Activated T-helper 1 cell treated with Interleukin-2 at 50 U/mL for 16 hours (primary cell): ENCODE measurements at places on chromosomes 7 and 10.
A peak's percentile ranks its signal among the peaks of the same experiment; 100 is the strongest.

- DNase-seq = no peak
These were observed 41.0 kb upstream of the PSMG3 start for GRCh38 chr7:1610678-1611302.

GRCh38 chr7:24701261-24702235 is 55.7 kb downstream of the GSDME start:
- DNase-seq = no peak

- DNase-seq = no peak
These were observed 43.1 kb downstream of the JAZF1 start for GRCh38 chr7:28137463-28137862.

GRCh38 chr10:42753126-42753506 is 29.5 kb upstream of the BMS1 start:
- peak; percentile 45 for DNase-seq

GRCh38 chr10:44385026-44385695 is at the start of gene CXCL12:
CXCL12 (minus strand) TSS chr10:44385097; CDS start chr10:44385005, 92 bp downstream.
- DNase-seq = no peak

- DNase-seq = no peak
These were observed 136.3 kb downstream of the ADCY1 start for GRCh38 chr7:45710271-45711160.

- DNase-seq = peak; percentile 47
These were observed 9.6 kb downstream of the PSD start for GRCh38 chr10:102408728-102409603.

- no peak for DNase-seq
These were observed 4.7 kb upstream of the MUC12 start for GRCh38 chr7:100964630-100965029.

DNA sequence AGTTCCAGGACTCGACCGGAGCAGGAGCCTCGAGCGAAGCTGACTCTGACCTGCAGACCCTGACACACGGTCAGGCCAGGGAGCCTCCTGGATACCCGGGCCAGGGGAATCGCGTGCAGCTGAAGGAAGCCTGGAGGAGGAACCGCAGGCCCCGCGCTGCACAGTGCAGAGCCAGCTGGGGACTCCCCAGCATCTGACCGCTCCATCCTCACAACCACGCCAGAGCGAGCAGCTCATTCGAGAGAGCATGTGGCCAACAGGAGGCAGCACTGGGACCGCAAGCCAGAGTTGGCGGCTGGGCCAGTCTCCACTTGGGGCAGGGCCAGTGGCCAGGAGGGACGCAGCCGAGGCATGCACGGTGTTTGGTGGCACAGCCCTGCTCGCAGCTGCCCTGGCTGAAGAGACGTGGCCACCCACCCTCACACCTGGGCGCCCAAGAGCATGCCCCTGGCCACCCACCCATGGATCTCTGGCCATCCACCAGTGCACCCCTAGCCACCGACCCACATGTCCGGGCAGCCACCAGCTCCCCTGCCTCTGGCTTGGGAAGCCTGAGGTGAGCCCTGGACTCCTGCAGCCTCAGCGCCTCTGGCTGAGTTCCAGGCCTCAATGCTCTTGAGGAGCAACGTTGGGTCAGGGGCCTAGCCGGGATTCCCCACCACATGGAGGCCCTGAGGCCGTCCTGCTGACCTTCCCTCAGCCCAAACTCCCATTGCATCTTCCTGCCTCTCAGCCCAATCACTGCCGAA is 213.9 kb downstream of the ELFN1 start:
- no peak for DNase-seq

DNA sequence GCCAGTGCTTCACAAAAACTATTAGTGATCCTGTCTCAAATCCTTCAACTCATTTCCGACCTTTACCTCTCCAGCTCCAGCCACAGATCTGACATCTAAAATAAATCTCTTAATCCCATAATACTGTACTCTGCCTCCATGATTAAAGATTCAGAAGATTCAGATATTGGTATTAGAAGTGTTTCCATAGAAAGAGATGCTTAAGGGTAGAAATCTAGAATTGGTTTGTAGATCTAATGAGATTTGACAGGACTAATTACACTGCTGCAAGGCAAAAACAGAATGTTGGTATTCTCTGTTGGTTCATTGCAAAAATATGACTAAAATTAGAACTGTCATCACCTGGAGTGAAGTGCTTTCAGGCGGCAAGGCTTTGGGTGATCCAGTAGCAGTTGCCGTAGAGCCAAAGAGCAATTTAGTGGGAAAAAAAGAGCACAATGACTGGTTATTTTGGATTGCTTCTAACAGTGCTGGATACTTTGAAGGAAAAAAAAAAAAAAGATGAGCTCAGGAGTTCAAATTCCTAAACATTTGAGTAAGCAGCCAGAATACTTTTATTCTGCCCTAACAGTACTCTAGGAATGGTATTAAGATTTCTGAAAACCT is 940.1 kb upstream of the SORCS1 start:
- DNase-seq = no peak

GRCh38 chr7:110790992-110791391 is 299.9 kb upstream of the LRRN3 start:
- DNase-seq = no peak

GRCh38 chr7:159095979-159096411 is 48.7 kb downstream of the VIPR2 start:
- no peak for DNase-seq

DNA sequence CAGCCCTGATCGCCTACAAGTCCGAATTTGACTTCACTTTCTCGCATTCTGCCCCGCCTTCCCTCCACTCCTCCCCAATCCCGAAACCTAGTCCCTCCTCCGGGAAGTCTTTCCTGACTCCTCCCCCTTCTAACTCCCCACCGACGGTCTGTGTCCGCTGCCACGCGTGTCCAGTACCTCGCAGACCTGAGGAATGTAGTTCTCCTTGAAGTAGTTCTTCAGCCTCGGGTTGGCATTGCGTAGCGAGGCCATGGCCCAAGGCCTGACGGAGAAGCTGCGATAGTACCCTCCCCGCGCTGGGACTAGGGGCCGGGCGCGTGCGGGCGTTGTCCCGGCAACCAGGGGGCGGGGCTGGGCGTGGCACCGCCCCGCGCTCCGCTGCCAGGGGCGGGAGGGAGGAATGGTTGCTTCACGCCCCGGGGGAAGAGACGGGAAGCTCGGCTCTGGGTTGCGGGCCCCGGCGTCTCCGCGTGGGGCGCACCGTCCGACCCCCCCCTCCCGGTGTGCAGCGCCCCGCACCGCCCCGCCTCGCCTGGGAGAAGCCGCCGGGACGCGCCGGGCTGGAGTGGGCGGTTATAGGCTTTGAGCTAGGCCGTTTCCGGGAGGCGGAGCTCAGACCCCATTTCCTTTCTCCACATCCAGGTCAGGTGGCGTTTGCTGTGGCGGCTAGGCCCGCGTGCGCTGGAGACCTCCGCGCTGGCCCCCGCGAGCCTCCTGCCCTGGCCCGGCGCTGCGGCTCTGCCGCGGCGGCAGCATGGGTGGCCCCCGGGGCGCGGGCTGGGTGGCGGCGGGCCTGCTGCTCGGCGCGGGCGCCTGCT is at the start of the genes ARMC10 and FBXL13:
Gene ARMC10 (plus strand): TSS at position 622 of the 818 bp plus-strand sequence. CDS start 133 bp downstream, at position 755.
Gene FBXL13 (minus strand): TSS at position 278 of the 818 bp plus-strand sequence.
- DNase-seq = peak; percentile 87

- DNase-seq = no peak
These were observed 30.5 kb upstream of the DDX50 start for GRCh38 chr10:68870545-68871104.

- no peak for DNase-seq
These were observed 9.7 kb downstream of the HYCC1 start for GRCh38 chr7:23004247-23004520.

DNA sequence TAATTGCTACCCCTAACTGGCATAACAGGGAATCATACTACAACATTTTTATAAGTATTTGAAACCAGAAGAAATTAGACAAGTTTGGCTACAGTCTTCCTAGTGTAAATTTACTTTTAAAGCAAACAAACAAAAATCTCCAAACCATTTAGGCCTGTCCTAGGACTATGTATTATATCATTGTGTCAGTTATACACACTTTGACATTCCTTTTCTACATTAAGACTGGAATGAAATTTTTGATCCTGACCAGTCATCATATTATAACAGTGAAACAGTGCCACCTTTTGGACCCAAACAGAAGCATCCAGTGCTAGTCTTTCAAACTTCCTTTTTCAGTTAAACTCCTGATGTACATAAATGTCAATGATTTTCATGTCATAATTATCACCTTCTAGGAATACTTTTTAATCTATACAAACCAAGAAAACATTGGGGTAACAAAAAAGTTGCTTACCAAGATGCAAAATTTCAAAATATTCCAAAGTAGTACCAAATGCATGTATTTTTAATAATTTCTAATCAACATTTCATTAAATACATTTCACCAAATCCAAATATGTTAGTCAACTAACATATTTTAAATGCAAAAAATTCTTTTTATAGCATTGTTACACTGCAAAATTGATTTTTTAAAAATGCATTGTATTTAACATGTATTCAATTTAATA is 75.7 kb downstream of the IMMP2L start:
- no peak for DNase-seq

- no peak for DNase-seq
These were observed 14.1 kb upstream of the PURB start for GRCh38 chr7:44899443-44899842.

DNA sequence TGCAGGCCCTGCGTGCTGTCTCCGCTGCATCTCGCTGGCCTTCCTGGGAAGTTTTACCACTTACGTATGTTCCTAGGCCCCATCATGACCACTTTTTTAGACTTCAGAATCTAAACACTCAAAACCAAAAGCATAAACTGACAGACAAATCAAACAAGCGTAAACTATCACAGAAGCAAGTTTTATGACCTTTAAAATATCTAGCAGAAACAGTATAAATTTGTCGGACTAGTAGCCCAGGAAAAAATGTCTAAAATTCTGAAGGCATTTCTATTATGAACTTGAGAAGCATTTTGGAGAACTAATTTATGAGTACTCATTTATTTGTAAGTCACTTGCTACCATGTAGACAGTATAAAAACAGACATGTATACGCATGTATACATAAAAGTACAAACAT is 10.6 kb downstream of the LRRC27 start:
- DNase-seq = no peak

DNA sequence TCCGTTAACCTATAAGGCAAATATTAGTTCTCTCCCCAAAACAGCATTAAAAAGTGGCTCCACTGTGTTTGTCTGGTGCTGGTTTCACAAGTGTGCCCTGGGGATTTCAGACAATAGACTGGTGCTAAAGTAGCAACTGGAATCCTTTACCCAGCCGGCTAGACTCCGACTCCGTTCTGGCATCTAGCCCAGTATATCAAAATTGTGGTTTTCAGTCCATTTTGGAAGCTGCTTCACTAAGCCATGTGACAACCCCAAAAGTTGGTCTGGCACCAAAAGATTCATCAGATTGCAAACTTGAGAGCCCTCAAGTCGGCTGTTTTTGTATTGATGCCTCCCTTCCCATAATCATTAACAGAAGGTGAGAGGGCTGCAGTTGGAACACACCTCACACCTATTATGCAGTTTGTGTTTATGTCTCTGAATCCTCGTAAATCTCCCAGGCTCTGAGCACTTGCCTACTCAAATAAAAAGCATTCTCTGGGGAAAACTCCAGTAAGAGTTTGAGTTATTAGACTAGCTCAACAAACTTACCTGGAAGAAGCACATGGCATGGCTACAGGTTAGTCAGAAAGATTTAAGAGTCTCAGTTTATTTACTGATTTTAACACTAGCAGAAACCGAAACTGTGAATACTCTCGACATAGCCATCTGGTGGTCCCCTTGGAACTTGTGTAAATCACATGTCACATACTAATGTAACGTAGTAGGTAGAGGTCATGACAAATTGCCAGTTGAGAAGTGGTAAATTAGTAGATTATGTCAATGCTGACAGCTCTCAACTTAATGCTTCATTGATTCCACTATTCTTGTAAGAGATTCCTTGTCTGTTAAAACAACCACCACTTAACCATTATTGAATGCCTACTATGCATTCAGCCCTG is 14.8 kb upstream of the WNT16 start:
- DNase-seq = no peak

- no peak for DNase-seq
These were observed 3.9 kb upstream of the SAR1A start for GRCh38 chr10:70174058-70174741.

GRCh38 chr10:18254086-18254485 is 113.9 kb downstream of the CACNB2 start:
- DNase-seq = no peak

- DNase-seq = peak; percentile 79
These were observed 22.9 kb downstream of the DNAJB12 start for GRCh38 chr10:72331575-72332422.

DNA sequence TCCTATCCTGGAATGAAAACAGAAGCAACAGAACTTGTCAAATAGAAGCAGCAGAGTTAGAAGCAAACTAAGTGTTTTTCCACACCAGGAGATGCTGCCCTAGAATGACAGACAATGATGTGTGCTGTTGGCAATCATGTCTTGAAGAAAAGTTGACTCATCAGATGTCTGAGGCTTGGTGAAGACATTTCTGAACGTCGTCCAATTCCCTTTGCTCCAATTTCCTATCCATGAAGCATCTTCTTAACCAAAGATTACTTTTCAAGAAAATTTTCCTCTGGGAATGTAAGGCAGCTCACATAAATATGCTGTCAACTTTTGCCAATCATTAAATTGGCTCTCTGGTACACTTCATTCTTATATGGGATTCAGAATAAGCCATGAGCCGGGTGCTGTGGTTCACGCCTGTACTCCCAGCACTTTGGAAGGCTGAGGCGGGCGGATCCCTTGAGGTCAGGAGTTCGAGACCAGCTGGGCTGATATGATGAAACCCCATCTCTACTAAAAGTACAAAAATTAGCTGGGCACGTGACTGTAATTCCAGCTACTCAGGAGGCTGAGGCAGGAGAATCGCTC is 34.6 kb downstream of the MALSU1 start:
- no peak for DNase-seq

GRCh38 chr10:84310470-84310869 is 17.9 kb upstream of the CCSER2 start:
- no peak for DNase-seq

DNA sequence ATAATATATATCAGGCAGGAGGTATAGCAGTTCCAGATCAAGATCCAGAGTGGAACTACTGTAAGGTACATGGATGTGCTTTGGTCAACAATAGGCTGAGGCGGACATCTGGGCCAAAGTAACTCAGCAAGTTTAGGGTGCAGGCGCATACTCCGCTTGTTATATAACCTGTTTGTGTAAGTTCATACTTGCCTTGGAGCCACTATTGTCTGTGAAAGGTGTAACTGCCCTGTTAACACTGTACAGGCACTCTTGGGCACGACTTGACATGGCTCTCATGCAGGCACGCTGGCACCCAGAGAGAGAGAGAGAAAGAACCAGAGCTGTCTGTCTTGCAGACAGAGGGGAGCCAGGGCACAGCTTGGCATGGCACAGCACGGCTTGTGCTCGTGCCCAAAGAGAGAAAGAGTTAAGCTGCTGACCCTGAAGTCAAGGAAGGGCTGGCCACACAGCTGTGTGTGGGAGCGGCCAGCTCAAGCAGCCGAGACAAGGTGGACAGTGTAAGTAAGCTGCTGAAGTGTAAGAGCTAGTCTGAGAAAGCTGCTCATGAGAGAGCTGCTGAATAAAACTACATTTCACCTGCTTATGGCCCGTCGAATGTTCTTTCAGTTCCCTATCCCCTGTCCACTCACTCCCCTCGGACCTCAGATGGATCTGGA is 47.8 kb upstream of the KAT6B start:
- DNase-seq = no peak
